ENCODE measurements at places on chromosomes 2 and 18. TPM values are rescaled to one million over a fixed set of nuclear protein-coding genes. Genes with fewer than 3 reads are reported as not detected.
A peak's percentile ranks its signal among the peaks of the same experiment; 100 is the strongest.

DNA sequence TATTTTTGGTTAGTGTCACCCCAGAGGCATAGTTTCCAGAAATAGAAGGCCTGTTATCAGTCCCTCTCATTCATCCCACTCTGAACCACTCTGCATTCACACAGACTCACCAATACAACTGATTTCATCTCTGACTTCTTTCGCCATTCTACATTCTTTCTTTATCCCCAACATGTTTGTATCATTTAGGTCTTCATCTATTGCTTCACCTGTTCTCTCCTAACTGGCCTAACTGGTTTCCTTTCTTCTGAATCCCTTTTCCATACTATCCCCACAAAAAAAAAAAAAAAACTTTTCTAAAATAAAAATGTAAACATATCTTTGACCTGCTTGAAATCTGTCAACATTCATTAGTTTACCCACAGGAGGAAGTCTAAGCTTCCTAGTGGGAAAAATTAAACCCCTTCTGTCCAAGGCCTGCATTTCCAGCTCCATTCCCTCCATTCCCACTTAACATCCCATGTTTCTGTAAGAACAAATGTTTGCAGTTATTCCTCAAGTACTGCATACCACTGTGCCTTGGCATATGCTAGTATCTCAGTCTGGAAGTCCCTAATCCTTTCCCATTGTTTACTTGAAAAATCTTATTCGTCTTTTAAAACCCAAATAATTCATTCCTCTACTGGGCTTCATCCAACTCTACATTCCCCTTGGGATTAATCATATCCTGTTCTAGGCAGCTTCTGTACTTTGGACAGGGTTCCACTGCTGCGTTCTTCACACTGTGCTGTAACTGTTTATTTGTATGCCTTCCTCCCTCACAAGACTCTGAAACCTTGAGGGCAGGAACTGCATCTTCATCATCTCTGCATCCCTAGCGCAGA is 68.5 kb downstream of the FIGN start:
- DNase-seq: peak; percentile 94

- DNase-seq: no peak
Measured at GRCh38 chr2:237691029-237691907, 63.9 kb downstream of the LRRFIP1 start.

DNA sequence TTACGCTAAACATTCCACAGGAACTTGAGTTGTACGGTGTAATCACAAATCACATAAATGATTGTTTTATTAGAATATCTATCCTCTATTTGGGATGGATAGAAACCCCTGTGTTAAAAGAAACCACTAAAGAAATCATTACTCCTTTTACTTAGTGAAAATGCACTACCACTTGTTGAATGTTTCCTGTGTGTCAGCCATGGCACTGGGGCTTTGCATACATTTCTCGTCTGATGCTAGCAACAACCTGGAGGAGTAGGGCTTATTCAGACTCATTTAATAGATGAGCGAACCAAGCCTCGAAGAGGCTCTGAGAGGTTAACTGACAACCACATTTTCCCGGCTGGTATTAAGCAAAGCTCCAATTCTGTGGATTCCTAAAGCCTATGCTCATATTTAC is 60.5 kb upstream of the PELI1 start:
- no peak for DNase-seq

DNA sequence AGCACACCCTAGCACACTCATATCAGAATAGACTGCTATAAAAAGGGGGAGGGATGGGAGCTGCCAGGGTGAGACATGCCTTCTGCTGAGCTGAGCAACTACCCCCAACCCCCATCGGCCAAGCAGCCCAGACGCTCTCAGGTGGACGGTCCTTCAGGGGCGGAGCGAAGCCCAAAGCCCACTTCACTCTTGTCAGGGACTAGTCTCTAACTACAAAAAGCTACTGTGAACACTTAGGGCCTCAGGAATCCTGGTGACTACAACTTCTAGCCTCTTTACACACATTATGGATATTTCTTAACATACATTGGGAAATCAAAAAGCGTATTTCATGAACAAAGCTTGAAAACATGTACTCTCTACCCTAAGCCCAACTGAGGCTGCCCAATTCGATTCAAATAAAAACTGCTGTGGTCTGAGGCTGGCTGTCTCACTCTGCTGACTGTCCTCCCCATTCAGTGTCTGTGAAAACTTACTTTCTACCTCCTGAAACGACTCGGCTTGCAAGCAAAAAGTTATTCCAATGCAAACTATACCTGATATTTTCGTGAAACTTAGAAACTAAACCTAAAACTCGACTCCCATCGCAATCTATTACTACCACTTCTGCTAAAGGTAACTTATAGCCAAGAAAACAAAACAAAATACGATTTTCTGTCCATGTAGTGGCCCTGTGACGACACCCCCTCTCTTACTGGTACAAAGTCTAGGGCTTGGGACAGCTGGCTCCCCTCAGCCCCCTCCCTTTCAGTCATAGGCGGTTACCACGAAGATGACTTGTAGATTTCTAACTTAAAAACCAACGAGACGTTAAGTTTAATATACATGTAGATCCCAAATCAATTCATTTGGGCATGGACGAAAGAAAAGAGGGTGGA is 1.2 kb downstream of the SERTAD2 start:
- peak; percentile 85 for DNase-seq

DNA sequence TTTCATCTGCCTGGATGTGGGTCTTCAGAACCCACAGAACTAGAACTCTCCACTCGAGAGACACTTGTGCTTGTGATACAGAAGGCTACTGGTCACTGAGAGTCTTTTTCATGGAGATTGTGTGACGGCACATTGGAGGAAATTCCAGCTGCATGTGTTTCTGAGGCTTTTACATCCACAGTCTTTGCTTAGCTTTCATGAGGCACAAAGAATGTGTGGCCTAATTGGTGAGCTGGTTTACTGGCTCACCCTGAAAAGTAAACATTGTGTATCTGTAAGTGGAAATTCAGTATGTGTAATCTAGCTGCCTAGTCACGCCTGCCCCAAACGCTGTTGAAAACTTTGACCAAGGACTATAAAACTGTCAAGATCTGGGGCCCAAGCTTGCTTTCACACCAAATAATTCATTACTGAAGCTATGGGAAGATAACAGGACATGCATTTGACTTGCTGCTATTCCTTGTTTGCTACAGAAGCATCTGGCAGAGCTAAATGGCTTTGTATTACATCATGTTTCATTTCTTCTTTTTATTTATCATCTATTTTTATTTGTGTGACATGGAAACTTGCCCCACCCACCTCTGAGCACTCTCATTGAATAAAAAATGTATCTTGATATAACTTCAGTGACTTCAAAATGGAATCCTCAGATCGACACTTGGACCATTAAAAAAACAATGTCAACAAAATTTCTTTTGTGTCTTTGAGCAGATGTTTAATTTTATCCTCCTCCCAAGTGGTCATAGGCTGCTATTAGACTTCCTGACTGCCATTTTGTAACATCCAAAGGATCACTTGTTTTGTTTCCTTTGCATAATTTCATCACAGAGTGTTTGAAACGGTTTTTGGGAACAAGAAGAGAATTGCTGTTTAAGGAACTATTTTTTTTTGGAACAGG is 80.2 kb downstream of the EFEMP1 start:
- DNase-seq: peak; percentile 99

GRCh38 chr2:171566057-171566456 is 43.8 kb downstream of the CYBRD1 start:
- DNase-seq: no peak

HOXD10 gene
- total RNA-seq: not detected

PAX8 gene
- total RNA-seq: 0.51 TPM

ATP8B1 gene
- total RNA-seq: 53.4 TPM

CDKL4 gene
- total RNA-seq: 3.0 TPM

All from fibroblast of lung (primary cell).